Bone marrow (tissue), 2 donors: ENCODE measurements at places on chromosomes 16 and 17.

DNA sequence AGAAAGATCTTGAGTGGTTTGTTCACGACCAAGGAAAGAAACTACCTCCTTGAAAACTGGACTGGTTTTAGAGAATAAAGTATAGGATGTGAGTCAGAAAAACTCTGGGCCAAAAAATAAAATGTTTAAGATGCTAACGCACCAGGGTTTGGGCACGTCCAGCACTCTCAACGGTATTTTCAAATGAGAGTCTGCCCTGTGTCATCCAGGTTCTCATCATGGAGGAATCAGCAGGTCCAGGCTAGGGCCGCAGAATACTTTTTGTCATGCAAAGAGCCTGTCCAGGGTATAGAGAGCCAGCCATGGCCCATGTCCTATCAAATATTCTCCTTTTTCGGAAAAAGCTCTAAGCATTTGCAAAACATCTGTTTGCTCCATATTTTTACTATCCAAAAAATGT, 2.4 kb downstream of the NXN start:
- DNase-seq: no peak

- no peak for DNase-seq
These were observed 427 bp upstream of the NLK start for GRCh38 chr17:28041844-28042656.

DNA sequence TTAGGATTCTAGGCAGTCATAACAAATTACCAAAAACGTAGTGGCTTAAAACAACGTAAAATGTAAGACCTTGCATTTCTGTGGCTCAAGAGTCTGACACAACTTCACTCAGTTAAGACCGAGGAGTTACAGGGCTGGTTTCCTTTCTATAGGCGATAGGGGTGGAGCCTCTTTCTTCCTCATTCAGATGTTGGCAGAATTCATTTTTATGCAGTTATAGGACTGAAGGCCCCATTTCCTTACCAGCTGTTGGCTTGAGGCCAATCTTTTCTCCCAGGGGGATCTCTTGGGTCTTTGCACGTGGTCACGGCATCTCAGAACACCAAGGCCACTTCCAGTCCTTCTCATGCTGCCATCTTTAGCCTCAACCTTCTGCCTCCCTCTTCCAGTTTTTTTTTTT, 145.2 kb downstream of the KCNJ2 start:
- no peak for DNase-seq

GRCh38 chr17:80644536-80644935, 99.9 kb downstream of the RPTOR start:
- DNase-seq: no peak

DNA sequence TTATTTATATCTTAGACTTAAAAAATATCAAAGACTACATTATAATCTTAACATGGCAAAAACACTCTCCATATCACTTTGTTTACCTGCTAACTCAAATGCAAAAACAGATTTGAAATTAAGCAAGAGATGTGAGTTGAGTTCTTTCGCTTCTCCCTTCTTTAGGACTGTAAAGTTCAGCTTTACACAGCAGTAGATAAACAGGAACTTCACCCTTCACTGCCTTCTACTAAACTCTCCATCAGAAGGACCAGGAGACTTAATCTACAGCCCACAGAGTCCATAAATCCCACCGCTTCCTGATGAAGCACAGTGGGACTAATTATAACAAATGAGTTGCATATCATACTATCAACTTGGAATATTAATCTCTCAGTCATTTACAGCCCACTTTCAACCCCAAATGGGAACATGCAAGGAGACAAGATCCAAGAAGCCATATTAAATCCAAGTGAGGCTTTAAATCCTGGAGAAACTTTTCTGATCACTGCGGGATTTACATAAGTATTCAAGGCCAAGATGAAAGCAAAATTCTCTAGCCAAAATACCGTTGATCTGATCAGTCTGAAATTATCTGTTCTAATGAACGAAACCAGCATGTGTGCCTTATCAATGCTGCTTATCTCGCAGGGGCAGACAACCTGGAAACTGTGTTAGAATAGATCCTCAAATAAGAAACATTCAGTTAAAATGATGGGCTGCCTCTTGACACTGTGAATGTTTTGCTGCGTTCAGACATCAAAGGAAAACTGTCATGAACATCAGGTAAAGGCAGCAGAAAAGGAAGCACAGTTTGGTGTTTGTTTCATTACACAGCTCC, 1.6 kb downstream of the AMFR start:
- DNase-seq: no peak

- DNase-seq: no peak
These were observed 57.6 kb downstream of the CDRT4 start for GRCh38 chr17:15409721-15410250.

- DNase-seq: no peak
These were observed 14.8 kb downstream of the ACSF3 start for GRCh38 chr16:89108416-89108815.
